ENCODE measurements at places on chromosomes 6 and 20.

DNA sequence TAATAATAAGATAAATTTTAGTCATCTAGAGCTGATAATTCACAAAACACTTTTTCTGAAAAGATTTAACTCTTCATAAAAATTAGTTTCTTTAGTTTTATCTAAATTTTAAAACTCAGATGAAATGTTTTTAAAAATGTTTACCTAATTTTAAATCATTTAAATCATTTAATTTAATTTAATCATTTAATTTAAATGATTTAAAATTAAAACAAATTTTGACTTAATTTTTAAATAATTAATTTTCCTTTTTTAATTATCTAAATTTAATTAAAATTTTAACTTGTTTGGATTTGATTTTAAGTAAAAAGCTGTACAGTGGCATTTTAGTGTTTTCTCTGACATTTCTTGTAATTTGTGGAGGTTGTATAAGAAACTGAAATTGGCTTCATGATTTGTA lies 131.7 kb upstream of the RNF217 start:
- DNase-seq: no peak

GRCh38 chr6:88964509-88964908 lies 1.1 kb upstream of the RNGTT start:
- DNase-seq: no peak

- DNase-seq: no peak
These were observed 42.5 kb upstream of the IPCEF1 start for GRCh38 chr6:154399097-154399496.

- no peak for DNase-seq
These were observed 30.9 kb upstream of the RAB23 start for GRCh38 chr6:57252975-57253374.

Data from suppressor macrophage treated with lipopolysaccharide for 1 hour (primary cell).